Head of caudate nucleus (tissue), 42 donors: ENCODE measurements at places on chromosomes 2 and 18.

DNA sequence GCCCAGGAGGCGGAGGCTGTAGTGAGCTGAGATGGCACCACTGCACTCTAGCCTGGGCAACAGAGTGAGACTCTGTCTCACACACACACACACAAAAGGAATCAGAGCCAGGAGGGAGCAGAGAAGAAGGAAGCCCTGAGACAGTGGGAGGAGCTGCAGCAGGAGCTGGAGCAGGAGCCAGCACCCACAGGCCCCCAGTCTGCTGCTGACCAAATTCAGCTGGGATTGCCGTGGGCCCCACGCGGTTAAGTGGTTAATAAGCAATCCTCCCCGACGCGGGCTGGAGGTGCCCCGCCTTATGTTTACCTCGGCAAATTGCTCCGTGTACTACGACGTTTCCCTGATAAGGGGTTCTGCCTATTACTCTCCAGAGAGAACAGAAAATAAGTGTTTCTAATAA lies 265.3 kb downstream of the TWIST2 start:
- DNase-seq: no peak

GRCh38 chr2:168216351-168217005 lies 30.9 kb downstream of the STK39 start:
- no peak for DNase-seq

DNA sequence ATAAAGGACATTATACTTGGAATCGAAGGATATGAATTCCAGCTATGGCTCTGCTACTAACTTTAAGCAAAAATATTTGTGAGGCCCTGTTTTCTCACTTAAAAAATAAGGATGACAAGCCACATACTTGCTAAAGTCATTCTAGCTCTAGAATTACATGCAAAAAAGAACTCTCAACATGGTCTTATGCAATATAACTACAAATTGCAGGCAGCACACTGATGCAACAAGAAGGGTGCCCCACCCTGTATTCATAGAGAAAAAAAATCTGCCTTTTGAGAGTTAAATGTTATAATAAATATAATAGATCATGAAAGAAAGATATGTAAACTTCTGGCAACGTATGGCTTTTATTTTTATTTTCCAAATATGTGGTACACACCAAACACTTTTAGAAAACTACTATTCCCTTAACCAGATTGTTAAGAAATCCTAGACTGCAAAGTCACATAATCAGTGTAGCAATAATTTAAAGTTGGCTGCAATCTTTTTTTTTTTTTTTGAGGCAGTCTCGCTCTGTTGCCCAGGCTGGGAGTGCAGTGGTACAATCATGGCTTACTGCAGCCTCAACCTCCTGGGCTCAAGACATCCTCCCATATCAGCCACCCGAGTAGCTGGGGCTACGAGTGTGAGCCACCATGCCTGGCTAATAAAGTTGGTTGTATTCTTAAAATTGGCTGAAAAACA lies 40.2 kb upstream of the WDSUB1 start:
- DNase-seq: no peak

GRCh38 chr2:170680172-170680941 lies 34.8 kb upstream of the SP5 start:
- DNase-seq: no peak

DNA sequence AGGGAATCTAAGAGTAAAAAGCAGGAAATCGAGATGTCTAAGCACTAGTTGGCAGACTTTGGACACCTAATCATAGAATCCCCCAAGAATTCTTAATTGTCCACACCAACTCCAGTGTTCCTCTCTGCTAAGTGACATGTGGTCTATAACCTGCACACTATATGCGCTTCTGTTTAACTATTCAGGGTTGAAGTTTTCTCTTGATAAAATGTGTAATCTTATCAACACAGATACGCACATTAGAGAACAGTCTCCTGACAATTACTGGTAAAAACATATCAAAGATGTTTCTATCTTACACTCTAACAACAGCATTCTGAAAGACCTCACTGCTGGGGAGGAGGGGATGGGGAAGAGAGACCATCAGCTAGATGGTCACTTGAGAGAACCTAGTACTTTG lies 3.9 kb downstream of the ABCB11 start:
- DNase-seq: no peak

DNA sequence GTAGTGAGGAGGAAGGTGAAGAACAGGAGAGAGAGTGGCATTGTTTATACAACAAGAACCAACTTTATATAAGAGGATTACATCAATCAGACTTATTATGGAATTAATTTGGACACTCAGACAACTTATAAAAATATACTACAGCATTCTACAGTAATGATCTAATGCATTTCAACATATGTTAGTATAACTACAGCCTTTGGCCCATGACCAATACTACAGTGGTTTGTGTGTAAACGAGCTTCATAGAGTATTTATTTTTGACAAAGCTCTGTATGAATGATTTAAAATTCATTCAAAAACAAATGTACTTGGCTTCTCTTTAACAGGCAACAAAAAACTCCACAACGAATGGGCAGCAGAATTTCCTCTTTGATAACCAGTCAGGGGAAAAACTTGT lies 72.8 kb downstream of the ZNF521 start:
- DNase-seq: no peak

- peak; percentile 72 for DNase-seq
Measured at GRCh38 chr2:8525582-8526402, 156.1 kb upstream of the ID2 start.

GRCh38 chr2:241989074-241989473 lies 119.5 kb downstream of the RTP5 start:
- no peak for DNase-seq

DNA sequence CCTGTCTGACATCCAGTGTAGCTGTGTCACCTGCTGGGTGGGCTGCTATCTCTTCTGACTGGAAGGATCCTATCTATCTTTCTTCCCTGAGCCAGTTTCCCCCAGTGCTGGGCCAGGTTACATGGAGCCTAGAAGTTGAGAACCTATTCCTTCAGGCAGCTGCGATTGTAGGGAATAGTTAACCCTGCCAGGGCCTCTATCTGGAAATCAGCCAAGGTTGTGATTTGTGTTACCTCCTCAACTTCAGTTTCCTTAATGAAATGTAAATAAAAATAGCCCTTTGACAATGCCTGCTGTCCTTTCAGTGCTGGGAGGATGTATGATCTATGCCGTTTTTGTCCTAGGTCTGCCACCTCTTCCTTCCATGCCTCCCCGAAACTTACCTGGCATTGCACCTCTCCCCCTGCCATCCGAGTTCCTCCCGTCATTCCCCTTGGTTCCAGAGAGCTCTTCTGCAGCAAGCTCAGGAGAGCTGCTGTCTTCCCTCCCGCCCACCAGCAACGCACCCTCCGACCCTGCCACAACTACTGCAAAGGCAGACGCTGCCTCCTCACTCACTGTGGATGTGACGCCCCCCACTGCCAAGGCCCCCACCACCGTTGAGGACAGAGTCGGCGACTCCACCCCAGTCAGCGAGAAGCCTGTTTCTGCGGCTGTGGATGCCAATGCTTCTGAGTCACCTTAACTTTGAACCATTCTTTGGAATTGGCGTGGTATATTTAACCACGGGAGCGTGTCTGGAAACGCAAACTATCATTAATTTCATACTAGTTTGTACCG lies 36.6 kb downstream of the GORASP2 start:
- peak; percentile 24 for DNase-seq

DNA sequence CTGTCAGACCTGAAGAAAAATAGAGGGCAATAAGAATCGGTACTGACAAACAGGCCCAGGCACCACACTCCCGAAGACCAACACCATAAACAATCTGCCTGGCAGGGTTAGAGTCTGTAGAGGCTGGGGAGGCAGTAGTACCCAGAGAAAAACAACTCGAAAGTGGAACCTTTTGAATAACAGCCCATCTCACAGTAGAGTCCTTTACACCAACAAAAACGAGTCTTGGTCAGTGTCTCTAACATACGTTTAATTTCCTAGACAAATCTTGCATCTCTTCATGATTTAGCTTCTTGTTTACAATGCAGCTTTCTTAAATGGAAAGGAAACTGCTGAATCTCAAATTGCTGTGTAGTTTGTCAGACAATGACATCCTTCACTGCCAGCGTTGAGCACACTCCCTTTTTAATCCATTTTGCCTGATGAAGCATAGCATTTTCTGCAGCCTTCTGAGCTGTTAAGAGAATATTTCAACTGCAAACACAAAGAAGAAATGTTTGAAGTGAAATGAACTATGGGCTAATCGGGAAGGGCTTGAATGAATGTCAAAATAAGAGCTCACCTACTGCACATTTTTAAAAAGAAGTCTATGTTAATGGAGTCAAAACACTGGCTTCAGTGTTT lies 73.1 kb upstream of the DSG1 start:
- DNase-seq: no peak

GRCh38 chr2:120760446-120761135 lies 24.9 kb downstream of the GLI2 start:
- DNase-seq: no peak

- DNase-seq: peak; percentile 14
Measured at GRCh38 chr2:241774419-241775222, 2.0 kb upstream of the GAL3ST2 start.

GRCh38 chr2:77521548-77521891 lies 656 bp downstream of the LRRTM4 start:
- peak; percentile 14 for DNase-seq

DNA sequence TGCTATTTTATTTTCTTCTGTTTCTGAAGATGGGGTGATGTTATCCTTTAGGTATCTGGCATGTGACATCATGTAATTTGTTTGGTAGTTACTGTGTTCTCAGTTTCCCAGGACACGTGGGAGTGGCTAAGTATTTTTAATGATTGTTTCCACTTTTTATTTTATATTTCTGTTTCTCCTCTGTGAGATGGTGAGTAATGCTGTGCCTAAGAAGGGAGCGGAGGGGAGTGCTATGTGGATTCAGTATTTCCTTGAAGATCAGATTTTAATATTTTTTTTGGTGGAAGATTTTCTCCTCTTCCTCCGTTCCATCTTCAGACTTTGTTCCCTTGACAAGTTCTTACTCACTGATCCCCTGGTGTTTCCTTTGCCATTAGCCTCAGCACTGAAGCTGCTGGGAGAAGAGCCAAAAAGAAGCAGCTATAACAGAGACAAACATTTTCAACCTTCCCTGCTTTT lies 180.0 kb upstream of the MMADHC start:
- no peak for DNase-seq

- DNase-seq: no peak
Measured at GRCh38 chr2:101112772-101113157, 38.4 kb downstream of the TBC1D8 start.

GRCh38 chr18:63730773-63731172 lies 28.0 kb downstream of the SERPINB11 start:
- no peak for DNase-seq

GRCh38 chr2:11222845-11223244 lies 67.6 kb downstream of the SLC66A3 start:
- no peak for DNase-seq

DNA sequence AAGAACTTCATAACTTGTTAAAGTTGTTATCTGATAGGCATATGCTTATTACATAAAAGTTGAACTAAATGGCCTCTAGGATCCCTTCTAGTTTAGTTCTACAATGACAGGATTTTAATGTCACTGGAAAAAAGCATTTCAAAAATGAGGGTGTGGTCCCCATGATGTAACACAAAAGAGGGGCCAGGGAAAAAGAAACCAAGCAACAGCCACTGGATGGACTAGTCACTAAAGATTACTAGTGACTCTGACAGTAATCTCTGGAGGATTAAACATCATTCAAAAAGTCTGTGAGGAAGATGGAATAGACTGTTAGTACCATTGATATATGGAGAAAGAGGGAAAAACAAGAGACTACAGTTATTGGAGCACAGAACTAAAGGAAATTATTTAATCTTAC lies 22.6 kb downstream of the SEPTIN10 start:
- DNase-seq: no peak

DNA sequence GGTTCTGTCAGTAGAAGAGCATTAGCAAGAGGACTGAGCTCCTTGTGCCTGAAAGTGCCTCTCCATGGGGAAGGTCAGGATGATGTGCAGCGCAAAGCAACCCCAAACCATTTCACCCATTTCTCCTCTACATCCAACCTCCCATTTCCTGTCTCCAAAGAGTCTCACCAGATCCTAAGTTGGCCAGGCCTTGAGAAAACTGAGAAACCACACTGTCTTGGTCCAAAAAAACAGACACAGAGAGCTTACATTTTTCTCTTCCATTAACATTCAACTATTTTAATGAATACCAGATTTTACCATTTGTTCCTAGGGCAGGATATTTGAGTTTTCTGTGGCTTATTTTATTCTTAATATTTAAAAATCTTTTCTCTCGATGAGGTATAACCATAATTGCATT lies 195.0 kb downstream of the EPHA4 start:
- no peak for DNase-seq

- DNase-seq: peak; percentile 20
Measured at GRCh38 chr18:3441290-3441689, 8.7 kb upstream of the TGIF1 start.

- no peak for DNase-seq
Measured at GRCh38 chr2:222305516-222306392, 7.0 kb upstream of the PAX3 start.

DNA sequence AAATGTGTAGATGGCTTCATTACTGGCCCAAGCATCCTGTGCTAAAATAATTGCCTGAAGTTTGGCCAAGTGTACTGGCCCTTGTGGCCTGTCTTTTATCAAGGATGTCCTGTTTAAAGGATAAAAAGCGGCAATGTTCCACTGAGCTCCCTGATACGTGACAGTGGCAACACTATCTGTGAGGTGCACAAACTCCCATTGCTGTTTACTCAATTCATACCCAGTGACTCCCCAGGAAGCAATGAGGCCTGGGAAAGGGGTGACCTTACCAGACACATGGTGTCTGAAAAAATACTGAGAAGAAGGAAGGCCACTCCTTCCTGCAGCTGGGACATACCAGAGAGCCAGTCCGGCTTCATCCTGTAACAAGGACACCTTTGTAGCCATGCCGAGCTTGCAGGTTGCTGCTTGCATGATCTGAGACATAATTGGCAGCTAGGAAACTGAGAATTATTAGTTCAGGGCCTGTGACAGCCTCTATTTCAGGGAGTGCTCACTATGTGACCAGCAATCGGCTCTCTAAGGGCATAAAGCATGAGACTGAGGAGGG lies 198.5 kb upstream of the LRATD1 start:
- DNase-seq: no peak

DNA sequence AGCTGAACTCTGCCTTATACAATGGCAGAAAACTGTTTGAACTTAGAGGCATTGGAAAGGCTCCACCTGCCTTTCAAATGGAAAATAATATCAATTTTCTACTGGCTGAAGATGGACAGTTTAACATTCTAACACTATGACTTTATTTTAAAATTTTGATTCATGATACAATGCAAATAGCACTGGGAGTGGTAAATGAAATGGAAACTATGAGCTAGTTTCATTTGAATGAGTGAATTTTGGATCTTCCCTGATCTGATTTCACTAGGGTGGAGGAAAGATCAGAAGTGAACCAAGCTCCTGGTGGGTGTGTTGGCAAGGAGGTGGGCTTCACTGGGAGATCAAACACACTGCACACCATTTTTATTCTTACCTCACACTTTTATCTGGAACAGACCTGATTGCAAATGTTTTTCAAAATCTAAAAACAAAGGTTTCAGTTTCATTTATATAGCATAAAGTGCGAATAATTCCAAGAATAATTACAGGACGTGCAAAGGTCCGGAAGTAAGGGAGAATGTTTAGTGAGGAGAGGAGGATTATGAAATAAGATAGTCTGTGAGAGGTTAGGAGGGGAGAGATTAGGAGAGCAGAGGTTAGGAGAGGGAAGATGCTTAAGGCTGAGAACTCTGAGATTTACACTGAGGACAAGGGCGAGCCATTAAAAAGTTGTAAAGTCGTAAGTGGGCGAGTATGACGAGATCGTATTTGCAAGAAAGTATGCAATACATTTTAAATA lies 18.6 kb upstream of the MBP start:
- DNase-seq: no peak

- DNase-seq: no peak
Measured at GRCh38 chr2:171409436-171409971, 24.3 kb downstream of the METTL8 start.

- DNase-seq: no peak
Measured at GRCh38 chr2:65553504-65554074, 121.2 kb upstream of the SPRED2 start.
